Glomerular endothelial cell (primary cell): ENCODE measurements at places on chromosomes 2 and 18. TPM values are rescaled to one million over a fixed set of nuclear protein-coding genes. Genes with fewer than 3 reads are reported as not detected.

The IFIH1 gene
- total RNA-seq, result 15.8 and 42.4 TPM in 2 replicates

The NDUFAF7 gene
- total RNA-seq, result 9.2 and 21.8 TPM in 2 replicates

The REG1B gene
- total RNA-seq, result not detected in 2 replicates

The NIFK gene
- 37.0 and 48.8 TPM in 2 replicates for total RNA-seq

The RGPD4 gene
- total RNA-seq, result not detected in 2 replicates

The ORC2 gene
- total RNA-seq, result 11.1 and 13.7 TPM in 2 replicates

The TMEM17 gene
- total RNA-seq, result 2.5 and 2.9 TPM in 2 replicates

The BCL11A gene
- 3.6 and 6.1 TPM in 2 replicates for total RNA-seq

The MBOAT2 gene
- total RNA-seq, result 17.5 and 18.8 TPM in 2 replicates

The VRK2 gene
- total RNA-seq, result 24.6 and 25.8 TPM in 2 replicates

The CCDC102B gene
- total RNA-seq, result 8.2 and 65.4 TPM in 2 replicates

The CDH19 gene
- 0.06 TPM in 1 of 2 replicates, not detected in the other for total RNA-seq

The CNDP1 gene
- not detected in 2 replicates for total RNA-seq

The RNF125 gene
- total RNA-seq, result 1.6 and 3.4 TPM in 2 replicates

The DNAH7 gene
- total RNA-seq, result 0.12 TPM in 1 of 2 replicates, not detected in the other

The CCBE1 gene
- 9.0 and 9.5 TPM in 2 replicates for total RNA-seq
